ENCODE measurements at places on chromosomes 1 and 21.

DNA sequence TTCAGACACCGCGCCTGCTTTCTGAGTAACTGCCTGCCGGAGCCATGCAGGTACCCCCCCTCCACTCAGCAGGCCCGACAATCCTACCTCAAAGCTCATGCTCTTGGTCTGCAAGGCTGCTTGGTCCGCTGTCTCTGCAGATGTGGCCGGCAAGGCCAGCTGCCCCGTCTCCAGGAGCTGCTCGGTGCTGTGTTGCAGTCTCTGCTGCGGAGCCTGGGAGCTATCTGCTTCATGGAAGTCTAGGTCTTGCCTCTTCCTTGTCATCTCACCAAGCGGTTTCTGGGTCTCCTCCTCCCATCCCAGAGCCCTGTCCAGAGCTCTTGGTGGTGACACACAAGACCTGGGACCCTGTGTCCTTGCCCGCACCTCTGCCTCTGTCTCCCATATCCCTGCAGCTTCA, 24.0 kb upstream of the GNPAT start:
- no peak for DNase-seq

GRCh38 chr1:24201941-24202440, 14.9 kb upstream of the IFNLR1 start:
- DNase-seq: peak; percentile 52

DNA sequence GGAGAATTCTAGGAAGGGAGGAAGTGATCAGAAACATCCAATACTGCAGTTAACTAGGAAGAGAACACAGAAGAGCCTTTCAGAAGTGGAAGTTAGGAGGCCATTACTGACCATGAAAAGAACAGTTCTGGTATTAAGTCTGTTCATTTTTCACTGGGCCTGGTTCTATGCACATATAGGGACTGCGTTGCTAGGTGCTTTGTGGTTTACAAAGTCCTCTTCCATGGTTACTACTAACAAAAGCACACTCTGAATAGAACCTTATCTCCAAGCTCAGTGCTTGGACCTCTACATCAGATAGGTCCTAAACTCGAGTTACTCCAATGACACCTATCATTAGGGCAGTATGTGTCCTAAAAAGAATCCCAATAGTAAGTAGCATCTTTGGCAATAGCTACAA, 75.4 kb downstream of the RPAP2 start:
- no peak for DNase-seq

DNA sequence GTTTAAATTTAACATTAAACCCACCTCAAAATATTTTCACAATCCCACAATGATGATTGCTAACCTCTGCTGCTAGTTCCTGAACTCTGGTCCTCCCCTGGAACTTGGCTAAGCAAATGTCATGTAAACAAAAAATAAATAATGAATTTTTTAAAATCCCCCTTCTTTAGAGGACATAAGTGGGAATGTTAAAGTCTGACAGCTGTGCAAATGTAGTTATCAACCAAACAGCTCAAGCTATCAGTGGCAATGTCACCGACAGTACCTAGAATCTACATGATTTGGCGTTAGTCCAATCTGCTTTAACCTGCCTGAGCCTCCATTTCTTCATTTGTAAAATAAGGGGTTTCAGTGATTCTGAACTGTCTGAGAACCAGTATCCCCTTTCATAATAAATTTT, 67.7 kb downstream of the GDAP2 start:
- no peak for DNase-seq

- no peak for DNase-seq
These were observed 22.3 kb upstream of the HPCAL4 start for GRCh38 chr1:39713557-39713956.

DNA sequence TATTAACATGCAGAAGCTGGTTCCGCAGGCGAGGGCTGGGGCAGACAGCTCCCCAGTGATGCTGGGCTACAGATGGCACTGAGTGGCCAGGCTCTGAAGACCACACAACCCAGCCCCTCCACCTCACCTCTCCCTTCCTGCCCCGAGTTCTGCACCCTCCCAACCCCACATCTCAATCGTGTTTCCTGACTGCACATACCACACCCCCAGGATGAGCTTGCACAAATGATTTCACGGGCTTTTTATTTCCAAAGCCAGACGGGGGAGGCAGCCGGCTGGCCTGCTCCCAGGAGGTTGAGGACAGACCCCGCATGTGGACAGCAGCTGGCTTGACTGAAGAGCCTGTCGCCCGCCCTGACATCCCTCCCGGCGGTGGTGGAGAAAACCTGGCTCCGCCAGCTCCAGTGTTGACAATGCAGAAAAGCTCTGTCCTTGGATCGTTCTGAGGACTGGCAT, 21.4 kb upstream of the ALDH4A1 start:
- no peak for DNase-seq

DNA sequence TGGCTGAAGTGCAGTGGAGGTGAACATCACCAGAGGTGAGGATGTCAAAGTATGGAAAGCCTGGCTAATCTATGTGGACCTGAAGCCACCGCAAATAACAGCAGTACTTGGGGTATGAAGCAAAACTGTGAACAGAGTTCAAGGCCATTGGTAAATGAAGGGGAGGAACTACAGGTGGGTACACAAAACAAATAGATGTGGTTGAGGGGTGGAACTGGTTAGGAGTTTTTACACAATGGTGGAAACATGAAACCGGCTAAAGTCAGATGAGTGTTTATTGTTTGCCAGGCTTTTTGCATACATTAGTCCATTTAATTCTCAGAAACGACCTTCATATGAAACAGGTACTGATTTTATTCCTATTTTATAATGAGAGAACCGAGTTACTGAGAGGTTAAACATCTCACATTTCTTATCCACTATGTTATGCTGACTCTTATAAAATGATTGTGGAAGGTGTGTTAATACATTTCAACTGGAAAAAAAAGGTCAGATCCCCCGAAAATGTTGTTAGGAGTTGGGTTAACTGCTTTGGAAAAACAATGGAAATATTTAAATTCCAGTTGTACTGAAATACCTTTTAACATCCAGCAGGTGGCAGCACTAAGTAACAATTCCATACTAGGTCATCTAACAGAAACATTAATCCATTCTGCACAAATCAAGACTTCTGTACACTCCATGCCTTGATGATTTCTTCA, 44.3 kb upstream of the GTF2B start:
- no peak for DNase-seq

DNA sequence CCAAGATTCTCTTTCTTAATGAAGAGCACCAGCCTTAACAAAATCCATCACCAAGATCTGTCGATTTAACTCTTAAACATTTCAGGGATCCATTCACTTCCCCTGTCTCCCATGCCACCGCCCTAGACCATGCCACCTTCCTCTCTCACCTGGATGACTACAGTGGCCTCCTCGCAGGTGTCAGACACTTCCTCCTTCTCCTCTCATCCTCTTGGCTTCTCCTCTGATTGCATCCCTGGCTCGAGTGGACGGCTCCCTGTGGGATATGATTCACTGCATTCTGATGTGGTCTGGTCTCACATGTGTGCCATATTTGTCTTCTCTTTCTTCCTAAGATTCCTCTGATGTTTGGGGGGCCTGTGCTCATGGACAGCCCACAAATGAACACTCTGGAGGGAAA, 66.4 kb upstream of the KLHDC7A start:
- no peak for DNase-seq

- DNase-seq: no peak
These were observed 75.6 kb upstream of the CNIH3 start for GRCh38 chr1:224540535-224540934.

DNA sequence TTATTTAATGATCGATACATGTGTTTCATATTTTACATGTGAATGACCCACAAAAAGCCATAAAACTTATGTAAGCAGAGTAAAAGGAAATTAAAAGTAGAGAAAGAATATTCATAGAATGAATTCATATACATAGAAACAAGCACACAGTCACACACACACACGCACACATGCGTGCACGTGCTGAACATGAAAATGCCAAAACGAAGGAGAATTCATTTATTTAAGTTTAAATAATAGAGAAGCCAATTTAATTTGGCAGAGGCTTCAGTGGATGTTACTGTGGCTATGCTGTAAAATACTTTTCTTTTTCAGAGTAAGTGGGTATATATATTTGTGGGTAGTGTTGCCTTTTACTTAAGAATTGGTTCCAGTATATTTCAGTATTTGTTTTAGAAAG, 145.0 kb upstream of the C21orf91 start:
- no peak for DNase-seq

GRCh38 chr1:208731981-208732821, 488.0 kb upstream of the PLXNA2 start:
- no peak for DNase-seq

DNA sequence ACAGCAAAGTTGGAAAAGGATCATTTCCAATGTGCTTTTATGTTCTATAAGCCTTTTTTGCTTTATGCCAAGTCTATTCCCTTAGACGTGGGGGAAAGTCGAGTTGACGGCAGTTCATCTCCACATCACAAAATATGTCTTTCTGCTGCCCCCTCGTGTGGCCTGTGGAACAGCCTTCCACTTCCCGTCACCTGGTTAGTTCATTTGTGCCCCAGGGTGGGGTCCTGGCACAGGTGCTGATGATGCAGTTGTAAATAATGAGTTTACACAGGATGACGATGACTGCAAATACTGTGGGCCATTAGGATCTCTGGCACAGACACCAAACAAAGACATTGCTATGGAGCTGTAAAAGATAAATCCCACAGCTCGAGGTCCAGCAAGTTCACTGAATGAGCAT, 10.0 kb upstream of the OTUD3 start:
- no peak for DNase-seq

- peak; percentile 51 for DNase-seq
These were observed 13.7 kb downstream of the DHRS3 start for GRCh38 chr1:12604114-12604874.

Measured in effector memory CD4-positive, alpha-beta T cell (primary cell).